ENCODE measurements at places on chromosomes 7 and 10.

DNA sequence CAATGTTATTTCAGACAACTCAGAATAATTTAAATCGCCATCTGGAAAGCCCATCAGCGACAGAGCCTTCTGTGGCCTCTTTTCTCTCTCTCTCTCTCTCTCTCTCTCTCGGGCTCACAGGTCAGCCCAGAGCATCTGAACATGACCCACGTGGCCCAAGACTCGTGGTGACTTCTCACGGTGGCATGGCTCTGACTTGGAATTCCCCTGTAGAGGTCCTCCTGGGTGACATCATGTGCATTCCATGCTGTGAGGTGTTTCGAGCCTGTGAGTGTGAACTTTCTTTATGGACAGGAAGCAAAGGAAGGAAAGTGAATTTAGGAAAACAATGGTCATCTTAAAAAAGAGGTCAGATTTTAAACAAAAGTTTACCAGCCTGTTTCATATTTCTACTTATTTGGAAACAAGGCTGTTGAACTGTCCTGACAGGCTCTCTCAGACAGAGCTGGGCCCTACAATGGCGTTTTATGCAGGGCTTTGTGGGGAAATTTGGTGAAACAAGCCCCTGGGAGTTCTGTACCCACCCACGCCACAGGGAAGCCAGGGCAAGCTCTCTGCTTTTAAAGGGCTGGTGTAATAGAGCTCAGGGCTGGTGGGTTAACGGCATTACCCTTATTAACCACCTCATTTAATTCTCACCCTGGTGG, 359.7 kb upstream of the ZNF32 start:
- DNase-seq: no peak

- DNase-seq: no peak
These were observed 600.4 kb downstream of the KCNMA1 start for GRCh38 chr10:77036993-77037734.

GRCh38 chr7:81308643-81309322, 389.9 kb upstream of the SEMA3C start:
- no peak for DNase-seq

DNA sequence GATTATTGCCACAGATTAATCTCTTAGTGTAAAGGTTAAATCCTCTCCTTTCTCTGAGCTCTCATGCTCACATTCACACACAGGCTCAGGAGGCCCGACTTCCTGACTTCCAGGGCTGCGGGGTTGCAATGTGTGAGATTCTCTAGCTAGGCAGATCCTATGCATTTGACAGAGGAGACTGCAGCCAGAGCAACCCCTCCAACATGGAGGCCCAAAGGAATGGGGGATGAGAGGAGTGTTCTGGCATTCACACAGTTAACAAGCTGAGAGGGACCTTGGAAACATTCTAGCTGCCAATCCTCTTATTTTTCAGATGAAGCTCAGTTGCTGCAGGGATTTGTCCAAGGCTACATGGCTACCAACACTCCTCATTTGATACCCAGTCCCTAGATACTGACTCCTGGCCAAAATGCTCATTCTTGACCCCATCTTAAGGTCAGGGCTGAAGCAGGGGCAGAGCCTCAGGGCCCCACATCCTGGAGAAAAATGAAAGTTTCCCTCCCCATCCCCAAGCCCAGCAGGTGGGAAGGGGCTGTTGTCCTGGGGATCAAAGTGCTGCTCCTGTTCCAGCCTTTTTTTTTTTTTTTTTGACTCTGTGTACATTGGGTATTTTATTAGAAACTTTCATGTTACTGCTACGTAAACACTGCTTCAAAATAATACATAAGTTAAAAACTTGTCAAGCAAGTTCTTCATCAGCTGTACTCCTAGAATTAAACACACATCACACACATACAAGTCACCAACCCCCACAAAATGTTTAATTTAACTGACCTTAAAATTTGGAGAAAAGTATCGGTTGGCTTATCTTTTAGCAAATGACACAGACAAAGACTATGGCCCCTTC, 325.6 kb downstream of the PLXNA4 start:
- DNase-seq: no peak

GRCh38 chr10:126476246-126476645, 88.0 kb upstream of the ADAM12 start:
- DNase-seq: no peak

DNA sequence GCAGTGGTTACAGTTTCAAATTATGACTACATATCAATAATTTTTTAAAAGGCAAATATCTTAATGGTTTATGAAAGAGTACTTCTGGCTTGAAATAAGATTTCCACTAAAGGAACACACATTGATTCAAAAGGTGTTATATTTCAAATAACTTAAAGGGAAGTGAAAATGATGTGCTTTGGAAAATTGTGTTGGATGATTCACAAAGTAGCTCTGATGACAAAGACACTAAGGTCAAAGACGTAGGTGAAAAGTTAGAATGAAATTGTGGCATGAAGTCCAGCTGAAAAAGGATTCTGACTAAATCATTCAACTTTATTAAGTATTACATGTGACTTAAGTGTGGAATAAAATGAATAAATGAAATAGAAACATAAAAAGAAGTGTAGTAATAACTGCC, 20.8 kb upstream of the OR2A5 start:
- no peak for DNase-seq

DNA sequence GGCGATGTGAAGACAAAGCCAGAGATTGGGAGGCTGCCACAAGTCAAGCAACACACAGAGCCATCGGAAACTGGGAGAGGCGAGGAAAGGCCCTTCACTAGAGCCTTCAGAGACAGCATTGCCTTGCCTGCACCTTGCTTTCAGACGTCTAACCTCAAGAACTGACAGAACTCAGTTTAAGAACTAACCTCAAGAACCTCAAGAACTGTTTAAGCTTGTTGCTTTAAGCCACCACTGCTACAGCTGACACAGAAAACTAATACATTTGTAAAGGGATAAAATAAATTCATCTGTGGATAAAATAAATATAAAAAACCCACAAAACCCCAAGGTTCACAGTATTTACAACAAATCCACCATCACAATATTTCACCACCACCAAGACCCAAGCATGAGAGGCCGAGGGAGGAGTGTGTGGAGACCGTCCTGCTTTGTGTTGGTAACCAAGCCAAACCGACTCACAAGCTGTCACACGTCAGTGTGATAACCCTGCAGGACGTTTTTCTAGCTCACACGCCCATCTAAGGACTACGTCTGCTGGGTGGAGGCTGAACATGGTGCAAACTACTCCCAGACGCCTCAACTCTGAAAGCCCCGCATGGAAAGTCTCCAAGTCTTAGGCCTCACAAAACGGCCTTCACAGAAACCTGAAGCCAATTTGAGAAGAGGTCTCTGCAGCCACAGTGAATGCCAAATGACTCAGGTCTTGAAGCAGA, 116.8 kb downstream of the ABLIM1 start:
- DNase-seq: peak; percentile 43
